ENCODE measurements at places on chromosomes 3 and 15.
A peak's percentile ranks its signal among the peaks of the same experiment; 100 is the strongest.

- DNase-seq: no peak
Measured at GRCh38 chr3:195410546-195410945, 32.3 kb downstream of the ACAP2 start.

DNA sequence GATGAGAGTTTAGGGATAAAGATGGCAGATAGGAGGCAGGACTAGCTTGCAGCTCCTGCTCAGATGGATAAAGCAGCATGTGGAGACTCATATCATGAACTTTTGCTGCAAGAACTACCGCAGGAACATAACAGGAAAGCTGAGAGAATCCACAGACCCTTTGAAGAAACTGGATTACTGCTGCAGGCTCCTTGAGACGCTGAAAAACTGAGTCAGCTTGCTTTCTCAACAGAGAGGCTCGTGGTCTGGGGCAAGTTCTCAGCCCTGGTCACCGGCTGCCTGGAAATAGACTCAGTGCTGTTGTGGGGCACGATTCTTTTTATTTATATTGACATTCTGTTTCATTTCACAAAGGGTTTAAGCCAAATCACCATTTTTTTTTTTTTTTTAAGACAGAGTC lies 28.8 kb upstream of the TRIM59 start:
- no peak for DNase-seq

- no peak for DNase-seq
Measured at GRCh38 chr3:134859341-134859740, 64.3 kb downstream of the EPHB1 start.

GRCh38 chr3:134356411-134357040 lies 17.7 kb downstream of the AMOTL2 start:
- no peak for DNase-seq

GRCh38 chr3:13011573-13012220 lies 61.5 kb downstream of the IQSEC1 start:
- DNase-seq: peak; percentile 90

Measured in AML-193 (cell line).